Mesangial cell (primary cell): ENCODE measurements at places on chromosomes 2 and 18. TPM values are rescaled to one million over a fixed set of nuclear protein-coding genes. Genes with fewer than 3 reads are reported as not detected.

The ANKRD62 gene
- total RNA-seq, result not detected in 2 replicates

The SNORC gene
- 1.5 TPM in 1 of 2 replicates, not detected in the other for total RNA-seq

The MPP4 gene
- 0.13 and 2.3 TPM in 2 replicates for total RNA-seq

The LIPG gene
- total RNA-seq, result 22.2 and 54.6 TPM in 2 replicates

The UGT1A10 gene
- not detected in 2 replicates for total RNA-seq

The TMEM169 gene
- 1.6 and 7.0 TPM in 2 replicates for total RNA-seq
